Frontal cortex (tissue), 4 donors: ENCODE measurements at places on chromosomes 12 and 14.

- DNase-seq = no peak
Measured at GRCh38 chr14:100694579-100695422, 31.9 kb upstream of the DLK1 start.

GRCh38 chr12:106445959-106446358 lies 88.4 kb downstream of the POLR3B start:
- DNase-seq = no peak

DNA sequence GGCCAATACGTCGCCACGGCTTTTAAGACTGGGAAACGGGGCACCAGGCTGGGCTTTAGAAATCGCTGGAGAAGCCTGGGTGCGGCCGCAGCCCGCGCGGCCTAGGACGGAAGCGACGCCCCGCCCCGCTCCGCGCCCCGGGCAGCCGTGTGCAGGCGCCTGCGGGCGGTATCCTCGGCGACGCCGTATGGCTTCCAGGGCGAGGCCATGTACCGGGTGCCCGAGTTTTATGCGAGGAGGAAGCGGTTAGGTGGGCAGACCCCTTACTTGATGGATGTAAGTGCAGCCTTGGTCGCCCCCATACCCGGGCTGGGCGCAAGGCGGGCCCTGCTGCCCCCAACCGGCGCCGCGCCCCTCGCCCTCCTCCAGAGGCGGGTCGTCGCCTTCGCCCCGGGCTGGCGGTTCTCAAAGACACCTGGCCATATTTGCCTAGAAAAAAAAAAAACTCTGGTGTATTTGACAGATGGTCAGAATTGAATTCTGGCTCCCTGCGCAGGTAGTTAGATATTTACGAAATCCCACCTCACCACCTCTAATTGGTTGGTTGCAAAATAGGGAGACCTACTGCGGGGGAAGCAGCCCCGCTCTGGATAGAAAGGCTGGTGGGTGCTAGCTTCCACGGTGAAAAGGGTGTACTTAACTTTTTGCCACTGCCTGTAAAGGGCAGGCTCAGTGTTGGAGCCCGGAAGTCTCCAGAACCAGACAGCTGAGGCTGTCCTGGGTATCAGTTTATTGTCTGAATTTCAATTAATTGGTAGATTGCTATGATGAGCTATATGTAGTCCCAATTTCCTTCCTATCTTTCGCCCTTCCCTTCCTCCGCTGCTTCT lies at the start of gene PPP1R36:
Gene PPP1R36 (plus strand): TSS at position 171 of the 830 bp plus-strand sequence. CDS start 37 bp downstream, at position 208.
- DNase-seq = peak; percentile 47

DNA sequence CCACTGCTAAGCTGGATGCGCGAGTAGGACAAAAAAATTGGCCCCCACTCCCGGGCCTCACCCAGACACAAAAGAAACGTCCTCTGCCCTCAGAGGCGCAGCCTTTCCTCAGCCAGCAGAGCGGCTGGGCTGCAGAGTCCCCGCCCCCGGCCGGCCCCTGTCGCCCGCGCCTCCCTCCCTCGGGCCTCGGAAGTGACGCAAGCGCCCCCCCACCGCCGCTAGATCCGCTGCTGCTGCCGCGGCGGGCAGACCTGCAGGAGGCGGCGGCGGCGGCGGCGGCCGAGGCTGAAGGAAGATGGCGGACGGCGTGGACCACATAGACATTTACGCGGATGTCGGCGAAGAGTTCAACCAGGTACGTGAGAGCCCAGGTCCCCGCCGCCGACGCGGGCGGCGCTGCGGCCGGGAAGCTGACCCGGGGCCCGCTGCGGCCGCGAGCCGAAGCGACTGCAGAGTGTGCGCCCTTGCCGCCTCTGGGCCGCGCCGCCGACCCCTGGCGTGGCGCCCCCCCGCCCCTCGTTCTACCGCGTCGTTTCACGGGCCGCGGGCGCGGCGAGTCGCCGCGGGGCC lies at the start of gene CPSF6:
Gene CPSF6 (plus strand): TSS at position 218 of the 570 bp plus-strand sequence. CDS start 78 bp downstream, at position 296.
- DNase-seq = peak; percentile 96

DNA sequence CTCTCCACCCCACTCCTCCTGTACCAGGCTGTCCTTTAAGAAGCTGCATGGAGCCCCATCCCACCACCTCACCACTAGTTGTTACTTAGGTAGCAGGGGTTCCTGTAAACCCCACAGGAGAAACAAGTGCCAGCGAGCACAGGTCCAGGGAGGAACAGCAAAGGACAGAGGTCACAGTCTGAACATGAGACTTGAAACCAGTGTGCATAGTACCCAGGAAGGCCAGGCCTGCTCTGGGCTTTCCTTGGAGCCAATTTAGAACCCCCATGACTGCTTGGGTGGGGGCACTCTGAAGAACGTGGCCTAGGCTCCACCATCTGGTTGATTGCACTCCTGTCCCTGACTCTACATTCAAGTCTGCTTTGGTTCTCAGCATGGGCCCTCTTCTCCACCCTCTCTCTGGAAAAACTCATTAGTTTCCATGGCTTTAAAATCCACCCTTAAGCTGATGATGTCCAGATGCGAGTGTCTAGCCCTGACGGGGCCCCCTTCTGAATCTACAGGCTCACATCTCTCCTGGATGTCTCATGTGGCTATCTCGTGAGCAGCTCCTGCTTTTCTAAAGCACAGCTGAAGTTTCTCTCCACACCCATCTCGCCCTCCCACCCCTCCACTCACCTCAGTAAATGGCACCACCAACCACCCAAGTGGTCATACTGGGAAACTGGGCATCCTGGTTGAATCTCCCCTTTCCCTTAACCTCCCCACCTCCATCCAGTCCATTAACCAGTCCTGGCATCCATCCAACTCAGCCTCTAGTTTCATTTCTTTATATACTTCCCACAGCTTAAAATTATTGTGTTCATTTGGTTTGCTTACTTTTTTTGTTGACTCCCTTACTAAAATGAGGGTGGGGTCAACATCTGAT lies 8.4 kb downstream of the KRT3 start:
- DNase-seq = no peak

- peak; percentile 47 for DNase-seq
Measured at GRCh38 chr12:130281153-130281799, 56.4 kb upstream of the PIWIL1 start.

DNA sequence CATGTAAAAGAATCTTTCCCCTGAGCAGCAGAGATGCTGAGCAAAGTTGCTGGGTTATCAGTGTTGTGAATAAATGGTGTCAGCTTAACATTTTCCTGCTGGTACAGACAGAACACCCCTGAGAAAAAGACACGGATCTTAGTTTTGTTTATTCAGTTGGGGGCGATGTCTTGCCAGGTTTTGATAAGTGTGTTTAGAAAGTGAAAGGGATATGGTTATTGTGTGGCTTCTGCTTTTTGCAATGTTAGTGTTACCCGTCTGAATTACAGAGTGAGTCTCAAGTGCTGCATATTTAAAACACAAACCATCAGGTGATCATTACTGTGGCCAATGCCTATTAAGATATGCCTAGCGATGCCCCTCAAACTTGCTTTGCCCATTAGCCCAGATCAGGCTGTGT lies 864.6 kb upstream of the SEL1L start:
- DNase-seq = no peak

- DNase-seq = no peak
Measured at GRCh38 chr12:25438638-25439037, 114.4 kb downstream of the LMNTD1 start.

- DNase-seq = no peak
Measured at GRCh38 chr12:124018539-124018938, 45.5 kb downstream of the ZNF664 start.

- DNase-seq = no peak
Measured at GRCh38 chr12:39824505-39825212, 205.1 kb upstream of the ABCD2 start.

DNA sequence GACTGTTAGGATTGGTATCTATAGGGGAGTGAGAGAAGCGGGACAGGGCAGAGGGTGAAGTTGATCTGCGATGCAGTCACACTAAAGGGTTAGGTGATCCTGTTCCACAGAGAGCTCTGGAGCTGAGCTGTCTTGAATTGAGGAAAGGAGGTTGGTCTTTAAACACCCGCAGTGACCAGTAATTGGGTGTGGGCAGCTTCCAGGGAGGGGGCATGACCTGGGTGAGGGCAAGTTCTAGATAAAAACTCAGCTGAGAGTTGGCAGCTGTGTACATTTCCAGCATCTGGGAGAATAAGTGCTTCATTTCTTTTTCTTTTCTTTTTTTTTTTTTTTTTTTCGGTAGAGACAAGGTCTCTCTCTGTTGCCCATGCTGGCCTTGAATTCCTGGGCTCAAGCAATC lies 35.1 kb downstream of the RDH12 start:
- no peak for DNase-seq

- no peak for DNase-seq
Measured at GRCh38 chr14:50792051-50792477, 38.9 kb downstream of the NIN start.

DNA sequence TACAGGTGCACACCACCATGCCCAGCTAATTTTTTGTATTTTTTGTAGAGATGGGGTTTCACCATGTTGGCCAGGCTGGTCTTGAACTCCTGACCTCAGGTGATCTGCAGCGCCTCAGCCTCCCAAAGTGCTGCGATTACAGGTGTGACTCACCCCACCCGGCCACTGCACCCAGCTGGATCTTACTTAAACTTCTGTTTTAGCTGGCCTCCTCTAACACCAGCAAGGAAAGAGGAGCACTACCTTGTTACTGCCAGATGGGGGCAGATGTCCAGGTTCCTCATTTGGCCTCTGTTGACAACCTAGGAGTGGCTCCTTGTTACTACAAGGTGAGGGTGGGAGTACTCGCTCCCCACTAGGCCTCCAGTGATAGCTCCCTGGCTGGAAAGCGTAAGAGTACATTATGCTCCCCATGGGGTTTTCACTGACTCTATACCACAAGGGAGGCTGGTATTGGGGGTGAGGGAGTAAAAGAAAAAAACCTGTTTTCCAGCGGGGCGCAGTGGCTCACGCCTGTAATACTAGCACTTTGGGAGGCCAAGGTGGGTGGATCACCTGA lies 13.2 kb upstream of the ARF6 start:
- no peak for DNase-seq

- DNase-seq = no peak
Measured at GRCh38 chr12:8831116-8831515, 8.7 kb downstream of the A2ML1 start.

DNA sequence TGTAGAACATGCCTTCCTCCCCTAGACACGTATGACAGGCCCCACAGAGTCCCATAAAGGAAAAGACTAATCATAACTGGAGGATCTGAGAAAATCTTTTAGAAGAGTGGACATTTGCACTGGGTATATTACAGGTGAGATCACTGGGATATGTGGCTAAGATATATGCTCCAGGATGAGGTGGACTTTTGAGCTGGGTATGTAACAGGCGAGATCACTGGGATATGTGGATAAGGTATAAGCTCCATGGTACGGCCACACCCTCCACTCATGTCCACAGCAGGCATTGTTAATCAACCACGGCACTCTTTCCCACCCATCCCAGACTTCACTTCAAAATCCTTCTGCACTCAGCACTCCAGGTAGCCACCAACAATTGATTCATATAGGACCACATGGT lies 34.1 kb downstream of the CLMN start:
- no peak for DNase-seq

- DNase-seq = no peak
Measured at GRCh38 chr12:1216560-1216959, 225.5 kb downstream of the ERC1 start.

- DNase-seq = no peak
Measured at GRCh38 chr12:123900871-123901376, 71.7 kb downstream of the CCDC92 start.

DNA sequence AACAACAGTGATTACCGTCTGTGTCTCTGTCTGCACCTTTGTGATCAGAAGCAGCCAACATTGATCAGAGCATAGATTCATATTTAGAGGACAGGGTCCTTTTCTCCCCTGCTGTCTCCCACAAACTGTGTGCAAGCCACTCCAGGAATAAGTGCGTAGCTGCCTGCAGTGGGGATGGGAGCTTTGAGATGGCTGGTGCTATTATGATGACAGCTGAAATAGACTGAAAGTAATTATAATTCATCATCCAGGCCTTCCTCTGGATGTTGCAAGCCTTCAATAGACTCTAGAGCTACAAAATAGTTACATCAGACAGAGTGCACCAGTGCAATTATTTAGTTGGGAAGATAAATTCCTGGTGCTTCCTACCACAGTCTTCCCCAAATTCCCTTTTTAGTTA lies 68.1 kb downstream of the BORCS5 start:
- no peak for DNase-seq

- DNase-seq = no peak
Measured at GRCh38 chr12:27199638-27200300, 44.3 kb upstream of the STK38L start.

- no peak for DNase-seq
Measured at GRCh38 chr14:23162005-23162404, 21.5 kb downstream of the SLC7A8 start.

DNA sequence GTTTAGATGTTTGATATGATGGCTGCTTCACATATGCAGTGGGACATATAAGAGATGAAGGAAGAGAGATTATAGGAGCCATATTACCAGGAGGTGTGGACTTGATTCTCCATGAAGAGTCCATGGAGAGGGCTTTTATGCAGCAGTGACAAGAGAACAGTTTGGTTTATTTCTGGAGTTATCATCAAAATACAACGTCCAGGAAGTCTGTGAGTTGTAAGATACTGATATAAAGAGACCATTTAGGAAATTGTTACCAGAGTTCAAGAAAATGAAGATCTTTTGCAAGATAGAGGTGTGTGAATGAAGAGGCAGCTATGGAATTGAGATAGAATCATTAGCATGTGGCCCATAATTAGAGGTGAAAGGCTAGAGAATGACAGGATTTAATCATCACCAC lies 431.7 kb downstream of the NPAS3 start:
- DNase-seq = no peak

GRCh38 chr12:54216797-54217661 lies 28.2 kb upstream of the SMUG1 start:
- peak; percentile 77 for DNase-seq

GRCh38 chr14:74326369-74327152 lies 21.7 kb upstream of the VRTN start:
- no peak for DNase-seq

DNA sequence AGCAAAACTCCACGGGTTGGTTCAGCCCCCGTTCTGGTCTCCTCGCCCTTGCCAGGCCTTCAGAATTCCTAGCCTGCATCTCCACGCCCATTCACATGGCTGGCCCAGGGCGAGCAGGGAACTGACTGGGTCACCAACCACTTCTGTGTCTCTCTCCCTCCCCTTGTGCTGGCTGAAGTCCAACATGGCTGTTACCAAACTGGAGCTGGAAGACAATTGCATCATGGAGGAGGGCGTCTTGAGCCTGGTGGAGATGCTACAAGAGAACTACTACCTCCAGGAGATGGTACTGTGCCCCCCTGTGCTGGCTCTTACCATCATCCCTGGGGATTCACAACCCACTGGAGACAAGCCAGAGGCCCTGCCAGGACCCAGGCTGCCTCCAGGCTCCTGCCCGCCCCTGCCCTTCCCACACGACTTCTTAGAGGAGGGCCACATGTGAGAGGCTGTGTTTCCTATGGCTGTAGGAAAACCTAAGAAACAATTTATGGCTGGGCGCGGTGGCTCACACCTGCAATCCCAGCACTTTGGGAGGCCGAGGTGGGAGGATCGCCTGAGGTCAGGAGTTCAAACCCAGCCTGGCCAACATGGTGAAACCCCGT lies 9.9 kb downstream of the LRRC74A start:
- no peak for DNase-seq

- no peak for DNase-seq
Measured at GRCh38 chr12:105961821-105962671, 176.7 kb downstream of the NUAK1 start.

GRCh38 chr14:53011053-53011462 lies 60.2 kb upstream of the FERMT2 start:
- peak; percentile 35 for DNase-seq

- DNase-seq = no peak
Measured at GRCh38 chr14:29536886-29537511, 390.6 kb downstream of the PRKD1 start.

GRCh38 chr14:77002335-77002734 lies 26.2 kb downstream of the IRF2BPL start:
- no peak for DNase-seq
